ENCODE measurements at places on chromosomes 6 and 20.
A peak's percentile ranks its signal among the peaks of the same experiment; 100 is the strongest.

- no peak for DNase-seq
Observed at GRCh38 chr20:38076548-38076947, 43.0 kb downstream of the RPRD1B start.

DNA sequence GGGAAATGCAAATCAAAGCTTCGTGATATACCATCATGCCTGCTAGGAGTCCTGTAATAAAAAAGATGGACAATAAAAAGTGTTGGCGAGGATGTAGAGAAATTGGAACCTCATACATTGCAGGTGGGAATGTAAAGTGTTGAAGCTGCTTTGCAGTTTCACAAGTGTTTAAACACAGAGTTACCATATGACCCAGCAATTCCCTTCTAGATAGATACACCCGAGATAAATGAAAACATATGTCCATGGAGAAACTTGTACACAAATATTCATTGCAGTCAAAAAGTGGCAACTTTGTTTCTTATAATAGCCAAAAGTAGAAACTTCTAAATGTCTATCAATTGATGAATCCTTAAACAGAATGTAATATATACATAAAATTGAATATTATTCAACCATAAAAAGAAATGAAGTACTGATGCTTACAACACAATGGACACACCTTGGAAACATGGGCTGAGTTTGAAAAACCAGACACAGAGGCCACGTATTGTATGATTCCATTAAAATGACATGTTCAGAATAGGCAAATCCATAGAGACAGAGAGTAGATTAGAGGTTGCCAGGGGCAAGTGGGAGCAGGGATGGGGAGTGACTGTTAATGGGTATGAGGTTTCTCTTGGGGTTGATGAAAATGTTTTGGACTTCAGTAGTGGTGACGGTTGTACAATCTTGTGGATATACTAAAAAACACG, 20.8 kb upstream of the ERVFRD-1 start:
- no peak for DNase-seq

GRCh38 chr6:7262746-7263518, 50.1 kb downstream of the SSR1 start:
- no peak for DNase-seq

DNA sequence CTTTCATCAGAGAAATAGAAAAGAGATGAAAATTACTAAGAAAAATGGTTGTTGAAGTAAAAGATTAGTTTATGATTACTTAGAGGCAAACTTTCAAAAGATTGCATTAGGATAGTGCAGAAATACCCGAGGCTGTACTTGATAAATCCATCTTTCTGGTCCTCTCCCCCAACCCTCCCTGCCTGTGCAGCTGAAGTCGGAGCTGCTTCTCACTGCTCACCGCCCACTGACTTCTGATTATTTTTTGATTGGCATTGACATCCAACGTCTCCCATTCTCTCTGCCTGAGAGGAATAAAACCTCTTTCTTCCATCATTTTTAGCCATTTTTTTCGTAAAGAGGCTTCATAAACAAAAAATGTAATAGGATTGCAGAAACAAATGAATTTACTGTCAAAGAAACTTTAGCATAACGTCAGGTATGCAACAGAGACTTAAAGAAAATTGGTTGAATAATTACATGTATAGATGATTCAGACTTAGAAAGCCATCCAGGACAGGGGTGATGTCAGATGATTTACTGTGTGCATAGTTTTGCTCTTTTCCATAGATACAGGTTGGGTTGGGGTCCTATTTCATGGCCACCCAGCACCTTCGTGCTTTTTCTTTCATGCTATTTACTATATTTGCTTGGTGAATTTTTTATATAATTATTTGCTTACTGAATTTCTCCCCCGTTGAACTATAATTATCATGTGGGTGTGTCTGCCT, 53.6 kb upstream of the EDN3 start:
- DNase-seq, result no peak

- no peak for DNase-seq
Observed at GRCh38 chr6:37036146-37036545, 30.7 kb downstream of the FGD2 start.

DNA sequence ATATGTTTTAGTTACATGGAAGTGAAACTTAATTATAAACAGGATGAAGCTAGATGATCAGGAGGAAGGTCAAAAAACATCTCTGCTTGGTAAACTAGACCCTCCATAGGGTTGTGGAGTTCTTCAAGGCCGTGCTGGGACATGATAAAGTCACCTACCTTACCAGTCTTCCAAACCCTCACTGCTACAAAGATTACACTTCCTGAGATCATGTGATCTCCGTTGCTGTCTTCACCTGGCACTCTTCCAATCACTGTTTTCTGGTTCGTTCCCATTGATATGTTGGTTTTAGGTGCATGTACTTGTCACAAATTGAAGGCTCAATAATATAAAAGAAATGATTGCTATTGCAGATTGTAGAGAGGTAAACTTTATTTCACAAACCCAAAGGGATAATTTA, 161.5 kb upstream of the MAN1A1 start:
- DNase-seq, result no peak

DNA sequence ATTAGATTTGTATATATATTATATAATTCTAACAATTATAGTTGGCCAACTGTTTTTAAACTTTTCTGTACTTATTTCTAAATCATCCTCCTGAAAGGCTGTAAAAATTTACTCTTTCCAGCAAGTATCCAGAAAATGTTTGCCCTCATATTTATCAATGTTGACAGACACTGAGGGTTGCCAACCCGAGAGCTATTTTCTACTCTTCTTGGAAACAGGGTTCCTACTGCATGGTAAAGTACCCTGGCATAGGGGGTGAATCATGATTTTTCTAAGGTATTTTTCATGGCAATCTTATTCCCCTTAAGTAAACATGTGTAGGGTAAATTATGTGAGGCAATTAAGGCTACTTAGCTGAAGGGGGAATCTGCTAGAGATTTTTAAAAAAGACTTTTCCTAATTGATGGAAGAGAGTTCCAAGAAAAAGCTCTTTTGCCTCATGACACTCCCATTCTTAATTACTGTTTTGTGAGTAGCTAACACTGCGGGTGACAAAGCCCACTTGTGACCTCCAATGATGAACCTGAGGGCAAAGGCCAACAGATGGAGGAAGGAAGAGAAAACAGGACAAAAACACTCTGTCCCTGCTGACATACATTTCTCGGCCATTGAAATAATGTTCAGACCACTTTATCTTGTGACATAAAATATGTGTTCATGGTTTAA, 37.9 kb downstream of the GPX5 start:
- no peak for DNase-seq

- DNase-seq, result no peak
Observed at GRCh38 chr20:18650224-18650623, 62.4 kb downstream of the DTD1 start.

- DNase-seq, result peak; percentile 78
Observed at GRCh38 chr20:51494241-51495110, 48.0 kb downstream of the NFATC2 start.

- no peak for DNase-seq
Observed at GRCh38 chr6:49299279-49299678, 163.8 kb downstream of the MMUT start.

DNA sequence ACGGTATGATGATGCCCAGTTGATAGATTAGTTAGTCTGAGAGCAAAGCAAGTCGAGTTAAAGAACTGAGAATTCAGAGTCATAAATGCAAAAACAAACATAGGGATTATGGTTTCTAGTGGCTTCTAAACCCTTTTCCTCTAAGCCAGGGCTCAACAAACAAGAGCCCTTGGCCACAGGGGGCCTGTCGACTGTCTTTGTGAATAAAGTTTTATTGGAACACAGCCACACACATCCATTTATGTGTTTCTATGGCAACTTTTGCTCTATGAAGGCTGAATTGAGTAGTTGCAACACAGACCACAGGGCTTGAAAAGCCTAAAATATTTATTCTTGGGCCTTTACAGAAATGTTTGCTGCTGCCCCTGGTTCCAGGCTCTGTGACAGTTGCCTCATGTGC, 76.2 kb downstream of the SLC24A3 start:
- no peak for DNase-seq

DNA sequence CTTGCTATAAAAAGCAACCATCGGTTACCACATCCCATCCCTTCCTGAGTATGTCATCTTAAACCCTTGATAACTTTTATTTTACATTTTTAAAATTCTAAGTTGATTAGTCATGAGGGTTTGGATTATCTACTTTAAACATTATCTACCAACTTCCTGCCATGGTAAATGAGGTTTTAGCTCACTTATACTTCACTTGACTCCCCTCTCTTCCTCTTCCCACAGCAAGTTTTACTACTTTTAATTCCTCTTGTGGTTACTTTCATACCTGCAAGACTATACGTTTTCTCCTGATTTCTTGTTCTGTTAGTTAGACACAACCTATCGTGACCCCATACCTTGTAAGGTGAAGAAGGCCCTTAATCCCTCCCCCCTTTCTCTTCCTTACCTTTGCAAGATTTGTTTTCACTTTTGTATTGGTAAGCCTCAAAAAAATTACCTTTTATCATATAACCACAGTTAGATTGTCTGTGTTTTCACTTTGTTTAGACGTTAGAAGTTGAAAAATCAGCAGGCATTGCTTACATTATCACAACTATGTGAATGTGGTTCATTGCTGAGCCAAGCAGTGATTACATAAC, 60.1 kb upstream of the OGFRL1 start:
- no peak for DNase-seq

GRCh38 chr6:160259143-160259425, 463 bp upstream of the SLC22A2 start:
- DNase-seq, result no peak

- peak; percentile 21 for DNase-seq
Observed at GRCh38 chr6:42819803-42820511, 38.1 kb downstream of the BICRAL start.

- DNase-seq, result no peak
Observed at GRCh38 chr6:140049251-140049650, 674.8 kb upstream of the CITED2 start.

GRCh38 chr20:10868299-10868698, 194.5 kb upstream of the JAG1 start:
- no peak for DNase-seq

GRCh38 chr6:9896806-9897205, 518.1 kb downstream of the TFAP2A start:
- DNase-seq, result no peak

GRCh38 chr6:140708441-140708840, 1334.0 kb upstream of the CITED2 start:
- no peak for DNase-seq

DNA sequence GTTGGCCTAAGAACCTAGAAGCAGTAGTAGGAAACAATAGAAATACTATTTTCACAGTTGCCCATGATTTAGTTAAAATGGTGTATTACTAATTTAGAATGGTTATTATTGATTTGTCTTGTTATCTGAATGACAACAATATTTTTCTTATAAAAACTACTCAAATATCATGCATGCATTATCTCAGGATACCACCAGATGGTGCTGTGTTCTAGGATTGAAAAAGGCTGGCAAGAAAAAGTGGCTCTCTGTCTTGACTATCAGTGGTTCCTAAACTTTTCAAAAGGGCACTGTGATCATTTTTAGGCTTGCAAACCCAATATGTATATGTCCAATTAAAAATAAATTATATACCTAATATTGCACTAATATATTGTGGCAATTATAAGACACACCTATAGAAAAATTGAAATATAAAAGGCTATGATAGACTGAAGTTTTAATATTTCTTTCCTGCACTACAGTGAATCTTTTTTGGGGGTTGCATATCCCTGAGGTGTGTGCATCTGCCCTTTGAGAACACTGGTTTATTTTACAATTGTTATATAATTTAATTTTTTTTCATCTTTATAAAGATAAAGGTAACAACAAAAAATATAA, 131.7 kb upstream of the MLIP start:
- DNase-seq, result peak; percentile 37

GRCh38 chr6:835476-836160, 142.7 kb upstream of the EXOC2 start:
- no peak for DNase-seq

DNA sequence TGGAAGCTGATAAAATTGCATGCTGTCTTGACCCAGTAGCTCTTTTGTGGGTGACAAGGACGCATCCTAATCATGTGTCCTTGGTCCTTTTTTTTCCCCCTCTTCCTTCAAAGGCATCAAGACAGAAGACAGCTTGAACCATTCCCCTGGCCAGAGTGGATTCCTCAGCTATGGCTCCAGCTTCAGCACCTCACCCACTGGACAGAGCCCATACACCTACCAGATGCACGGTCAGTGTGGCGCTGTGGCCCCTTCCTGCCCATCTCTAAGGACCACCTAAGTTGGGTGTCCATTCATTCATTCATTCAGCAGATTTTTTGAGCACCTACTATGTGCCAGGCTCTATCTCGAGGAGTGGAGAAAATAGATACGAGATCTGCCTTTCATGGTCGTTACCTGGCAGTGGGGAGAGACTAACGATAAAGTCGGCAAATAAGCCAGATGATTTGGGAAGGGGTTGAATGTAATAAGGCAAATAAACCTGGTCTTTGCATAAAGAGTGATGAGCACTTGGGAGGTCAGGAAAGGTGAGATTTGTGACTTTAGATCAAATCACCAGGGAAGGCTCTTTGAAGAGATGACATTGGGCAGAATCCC, 121.5 kb downstream of the EYA2 start:
- no peak for DNase-seq

All from activated CD4-positive, alpha-beta T cell treated with anti-CD3 and anti-CD28 coated beads, Interleukin-10, Interleukin-2, amounts not matched to agents 100 ng/mL and 50 ng/mL, durations not matched to agents 16 hours and 8 hours (primary cell).